ENCODE measurements at places on chromosomes 4 and X.

DNA sequence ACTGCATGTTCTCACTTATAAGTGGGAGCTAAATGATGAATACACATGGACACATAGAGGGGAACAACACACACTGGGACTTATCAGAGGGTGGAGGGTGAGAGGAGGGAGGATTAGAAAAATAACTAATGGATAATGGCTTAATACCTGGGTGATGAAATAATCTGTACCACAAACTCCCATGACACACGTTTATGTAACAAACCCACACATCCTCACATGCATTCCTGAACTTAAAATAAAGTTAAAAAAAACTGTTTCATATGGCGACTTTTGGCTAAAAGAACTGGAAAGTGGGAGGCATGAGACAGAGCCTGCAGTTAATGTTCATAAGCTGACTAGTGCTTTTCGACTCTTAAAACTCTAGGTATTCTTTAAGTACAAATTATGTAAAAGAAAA is 98.9 kb upstream of the NPFFR2 start:
- no peak for DNase-seq

DNA sequence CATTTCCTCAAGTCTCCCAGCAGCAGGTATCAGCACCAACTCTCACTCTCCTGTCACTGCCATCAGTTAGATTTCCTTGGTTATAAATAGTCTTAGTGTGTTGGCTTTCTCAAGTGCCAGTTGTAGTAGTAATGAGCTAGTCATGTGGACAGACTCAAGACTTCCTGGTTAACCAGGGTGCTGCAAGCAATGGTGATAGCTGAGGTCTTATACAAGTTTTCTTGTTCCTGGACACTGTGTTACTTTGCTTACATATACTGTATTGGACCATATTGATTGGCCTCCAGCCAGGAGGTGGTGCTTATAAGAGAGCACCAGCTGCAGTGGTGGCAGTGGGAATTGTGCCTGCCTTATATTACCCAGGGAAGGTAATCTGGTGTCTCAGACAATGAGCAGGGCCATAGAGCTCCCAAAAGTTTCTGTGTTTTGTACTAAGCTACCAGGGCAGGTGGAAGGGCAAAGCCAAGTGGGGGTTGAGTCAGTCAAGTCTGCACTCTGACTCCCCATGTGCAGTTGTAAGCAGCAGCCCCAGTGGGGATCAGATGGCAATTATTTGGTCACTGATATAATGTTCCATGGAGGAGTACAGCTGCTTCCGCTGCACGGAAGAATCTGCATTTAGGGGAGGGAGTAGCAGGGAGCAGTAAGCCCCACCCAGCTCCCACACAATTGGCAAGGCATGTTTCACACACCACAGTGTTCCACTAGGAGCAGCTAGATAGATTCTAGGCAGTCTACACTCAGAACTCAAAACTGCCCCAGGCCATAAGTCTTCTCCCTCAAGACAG is 24.1 kb upstream of the ZDHHC15 start:
- DNase-seq: no peak

DNA sequence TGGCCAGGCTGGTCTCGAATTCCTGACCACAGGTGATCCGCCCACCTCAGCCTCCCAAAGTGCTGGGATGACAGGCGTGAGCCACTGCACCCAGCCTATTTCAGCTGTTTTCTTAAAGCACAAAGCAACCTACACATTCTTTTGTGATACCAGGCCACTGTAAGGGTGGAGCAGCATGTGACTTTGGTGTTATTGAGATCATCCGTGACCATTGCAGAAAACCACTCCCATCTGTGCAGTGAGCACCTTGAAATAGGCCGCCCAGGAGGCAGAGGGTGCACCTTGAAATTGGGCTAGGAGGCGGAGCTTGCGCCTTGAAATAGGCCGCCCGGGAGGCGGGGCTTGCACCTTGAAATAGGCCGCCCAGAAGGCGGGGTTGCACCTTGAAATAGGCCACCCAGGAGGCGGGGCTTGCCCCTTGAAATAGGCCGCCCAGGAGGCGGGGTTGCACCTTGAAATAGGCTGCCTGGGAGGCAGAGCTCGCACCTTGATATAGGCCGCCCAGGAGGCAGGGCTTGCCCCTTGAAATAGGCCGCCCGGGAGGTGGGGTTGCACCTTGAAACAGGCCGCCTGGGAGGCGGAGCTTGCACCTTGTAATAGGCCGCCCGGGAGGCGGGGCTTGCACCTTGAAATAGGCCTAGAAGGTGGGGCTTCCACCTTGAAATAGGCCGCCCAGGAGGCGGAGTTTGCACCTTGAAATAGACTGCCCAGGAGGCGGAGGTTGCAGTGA is 9.0 kb upstream of the SLC25A6 start:
- DNase-seq: no peak

GRCh38 chr4:183968502-183968901 is 63.4 kb downstream of the STOX2 start:
- DNase-seq: no peak
